ENCODE measurements at places on chromosomes 4 and X.

DNA sequence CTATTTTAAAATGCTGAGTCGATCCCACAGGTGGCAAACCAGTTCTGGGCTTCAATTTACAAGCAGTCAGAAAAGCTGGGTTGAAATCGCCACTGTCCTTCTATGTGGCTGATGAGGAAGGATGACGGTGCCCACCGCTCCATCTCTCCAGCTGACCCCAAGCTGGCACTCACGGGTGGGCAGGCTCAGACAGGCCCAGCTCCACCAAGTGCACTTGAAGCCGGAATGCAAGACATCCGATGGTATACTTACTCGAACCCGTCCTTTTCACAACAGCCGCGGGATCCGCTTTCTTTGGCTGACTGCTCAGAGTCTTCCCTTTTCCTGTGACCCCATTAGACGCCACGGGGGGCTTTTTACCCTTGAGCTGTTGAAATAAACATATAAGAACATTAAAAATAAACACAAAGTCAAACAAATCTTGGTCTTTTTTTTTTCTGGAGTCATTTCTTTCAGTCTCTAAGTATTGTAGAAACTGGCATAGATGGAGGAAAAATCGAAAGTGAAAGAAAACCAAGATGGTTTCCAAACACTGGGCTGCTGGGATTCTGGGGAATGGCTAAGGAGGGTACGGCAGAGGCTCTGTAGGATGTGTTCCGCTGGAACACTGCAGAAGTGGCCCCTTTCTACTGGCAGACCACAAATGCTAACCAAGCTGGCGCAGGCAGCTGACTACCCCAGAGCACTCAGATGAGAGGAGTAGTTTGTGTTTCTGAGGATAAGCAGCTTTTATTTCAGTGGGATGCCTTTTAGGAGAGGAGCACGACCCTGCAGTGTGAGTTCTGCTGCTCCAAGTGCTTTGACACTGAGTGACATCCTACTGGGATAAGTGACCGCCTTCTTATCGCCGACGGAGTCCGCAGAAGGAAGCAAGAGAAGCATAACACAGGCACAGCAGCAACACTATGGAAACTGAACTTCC, 160.9 kb downstream of the AFAP1 start:
- no peak for DNase-seq

- no peak for DNase-seq
These were observed 25.7 kb downstream of the USP53 start for GRCh38 chr4:119238068-119238722.

DNA sequence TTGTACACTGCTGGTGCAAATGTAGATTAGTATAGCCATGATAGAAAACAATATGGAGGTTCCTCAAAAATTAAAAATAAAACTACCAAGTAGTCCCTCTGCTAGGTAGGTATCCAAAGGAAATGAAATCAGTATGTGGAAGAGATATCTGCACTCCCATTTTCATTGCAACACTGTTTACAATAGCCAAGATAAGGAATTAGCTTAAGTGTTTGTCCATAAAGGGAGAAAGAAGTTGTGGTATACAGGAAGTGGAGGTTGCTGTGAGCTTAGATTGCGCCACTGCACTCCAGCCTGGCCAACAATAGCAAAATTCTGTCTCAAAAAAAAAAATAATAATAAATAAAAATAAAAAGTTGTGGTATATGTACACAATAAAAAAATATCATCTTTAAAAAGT, 325.0 kb upstream of the EMCN start:
- no peak for DNase-seq

- DNase-seq: no peak
These were observed 110.5 kb downstream of the AR start for GRCh38 chrX:67654301-67654700.

DNA sequence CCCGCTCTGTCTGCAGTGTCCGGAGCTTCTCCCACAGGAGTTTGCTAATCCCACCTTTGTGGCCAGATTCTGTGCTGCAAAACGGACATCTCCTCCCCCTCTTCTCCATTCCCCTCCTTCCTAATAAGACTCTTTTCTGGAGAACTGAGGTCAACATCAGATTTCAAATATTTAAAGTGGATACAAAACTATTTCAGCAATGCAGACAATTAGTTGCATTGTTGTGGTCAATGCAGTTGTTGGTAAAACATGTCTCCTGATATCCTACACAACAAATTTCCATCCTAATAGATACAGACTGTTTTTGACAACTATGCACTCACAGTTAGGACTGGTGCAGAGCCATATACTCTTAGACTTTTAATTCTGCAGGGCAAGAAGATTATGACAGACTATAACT, 5.1 kb upstream of the MCUB start:
- DNase-seq: no peak

- no peak for DNase-seq
These were observed 21.1 kb downstream of the SMIM14 start for GRCh38 chr4:39617534-39617933.

GRCh38 chr4:149794352-149794751, 21.3 kb downstream of the IQCM start:
- DNase-seq: no peak

- no peak for DNase-seq
These were observed 35.6 kb upstream of the NMU start for GRCh38 chr4:55671667-55672066.

DNA sequence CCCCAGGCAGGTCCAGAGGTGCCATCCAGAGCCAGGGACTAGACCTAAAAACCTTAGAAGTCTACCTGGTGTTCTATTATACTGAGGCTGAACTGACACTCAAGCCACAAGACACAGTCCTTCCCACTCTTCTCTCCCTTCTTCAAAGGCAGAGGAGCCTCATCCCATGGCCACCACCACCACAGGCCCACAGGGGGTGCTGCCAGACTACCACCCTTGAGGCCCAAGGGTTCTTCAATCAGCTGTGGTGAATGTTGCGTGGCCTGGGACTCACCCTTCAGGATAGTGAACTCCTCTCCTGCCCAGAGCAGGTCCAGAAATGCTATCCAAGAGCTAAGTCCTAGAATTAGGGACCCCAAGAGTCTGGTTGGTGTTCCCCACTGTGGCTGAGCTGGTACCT, 17.5 kb upstream of the RFC1 start:
- DNase-seq: no peak

- DNase-seq: peak; percentile 59
These were observed 28.8 kb upstream of the CFAP47 start for GRCh38 chrX:35890699-35891098.

DNA sequence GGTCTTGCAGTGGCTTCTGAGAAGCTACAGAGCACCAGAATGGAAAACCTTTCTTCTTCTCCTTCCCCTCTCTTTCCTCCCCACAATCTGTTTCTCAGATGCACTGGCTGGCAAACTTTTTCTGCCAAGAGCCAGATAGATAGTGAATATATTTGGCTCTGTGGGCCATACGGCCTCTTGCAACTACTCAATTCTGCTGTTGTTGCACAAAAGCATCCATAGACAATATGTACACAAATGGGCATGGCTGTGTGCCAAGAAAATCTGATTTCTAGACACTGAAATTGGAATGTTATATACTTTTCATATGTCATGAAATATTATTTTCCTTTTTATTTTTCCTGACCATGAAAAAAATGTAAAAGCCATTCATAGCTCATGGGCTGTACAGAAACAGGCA, 3.1 kb downstream of the PHEX start:
- DNase-seq: no peak

GRCh38 chrX:68684291-68684918, 36.9 kb downstream of the STARD8 start:
- no peak for DNase-seq

- no peak for DNase-seq
These were observed 40.9 kb downstream of the P2RY8 start for GRCh38 chrX:1496076-1496475.

GRCh38 chr4:4859799-4860599, 534 bp downstream of the MSX1 start:
- DNase-seq: no peak

- DNase-seq: no peak
These were observed 3.8 kb downstream of the RGS12 start for GRCh38 chr4:3296651-3297050.

DNA sequence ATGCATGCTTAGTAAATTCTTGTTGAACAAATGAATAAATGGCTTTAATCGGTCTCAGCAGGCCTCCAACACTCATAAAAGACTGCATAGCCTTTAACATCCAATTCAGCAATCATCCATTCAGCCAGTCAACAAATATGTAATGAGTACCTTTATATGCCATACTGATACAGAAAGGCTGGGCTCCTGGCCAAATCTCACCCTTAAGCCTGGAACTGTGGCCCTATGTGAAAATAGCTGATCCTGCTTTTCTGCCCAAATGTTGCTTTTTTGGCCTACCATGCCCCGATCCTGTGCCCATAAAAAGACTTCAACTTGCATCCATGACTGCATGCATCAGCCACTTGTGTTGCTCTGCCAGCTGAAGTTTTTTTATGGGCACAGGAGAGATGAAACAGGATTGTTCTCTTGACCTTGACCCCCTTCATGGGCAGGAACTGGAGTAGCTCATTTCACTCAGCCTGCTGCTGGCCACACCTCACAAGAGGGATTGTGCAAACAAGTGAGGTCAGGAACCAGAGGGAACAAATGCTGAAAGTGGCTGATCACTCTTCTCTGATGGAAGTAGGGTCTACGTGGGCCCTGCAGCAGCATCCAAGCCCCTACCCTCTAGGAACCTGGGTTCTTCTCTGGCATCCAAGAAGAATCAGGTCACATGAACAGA, 75.6 kb downstream of the NPY1R start:
- DNase-seq: no peak

- DNase-seq: no peak
These were observed 231.8 kb upstream of the GPRIN3 start for GRCh38 chr4:89539374-89539773.

- DNase-seq: no peak
These were observed 36.2 kb downstream of the DCX start for GRCh38 chrX:111375747-111376146.

GRCh38 chr4:173782660-173783059, 252.6 kb upstream of the HAND2 start:
- DNase-seq: peak; percentile 50

DNA sequence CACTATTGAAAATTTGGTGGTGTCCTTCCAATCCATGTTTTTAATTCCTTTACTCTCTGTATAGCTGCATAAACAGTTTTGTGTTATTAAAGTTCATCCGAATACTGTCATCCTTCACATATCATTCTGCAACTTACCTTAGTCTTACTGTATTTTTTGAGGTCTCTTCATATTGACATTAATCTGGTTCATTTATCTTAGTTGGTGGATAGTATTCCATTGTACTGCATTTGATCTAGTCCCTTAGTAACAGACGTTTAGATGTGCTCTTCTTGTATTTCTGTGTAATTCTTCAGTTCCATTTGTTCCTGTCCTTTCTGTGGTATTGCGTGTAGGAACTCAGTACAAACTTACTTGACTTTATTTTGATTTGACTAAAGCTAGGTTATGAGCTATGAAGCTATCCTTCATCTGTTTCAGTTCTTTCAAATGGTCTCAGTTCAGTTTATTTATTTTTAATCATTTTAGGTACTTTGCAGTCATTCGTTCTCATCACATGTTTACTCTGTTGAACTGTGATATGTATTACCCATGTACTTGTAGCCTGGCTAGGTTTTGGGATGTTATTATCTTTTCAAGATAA, 41.3 kb downstream of the RAPGEF2 start:
- DNase-seq: no peak

GRCh38 chr4:9771034-9771433, 10.4 kb upstream of the DRD5 start:
- DNase-seq: no peak

DNA sequence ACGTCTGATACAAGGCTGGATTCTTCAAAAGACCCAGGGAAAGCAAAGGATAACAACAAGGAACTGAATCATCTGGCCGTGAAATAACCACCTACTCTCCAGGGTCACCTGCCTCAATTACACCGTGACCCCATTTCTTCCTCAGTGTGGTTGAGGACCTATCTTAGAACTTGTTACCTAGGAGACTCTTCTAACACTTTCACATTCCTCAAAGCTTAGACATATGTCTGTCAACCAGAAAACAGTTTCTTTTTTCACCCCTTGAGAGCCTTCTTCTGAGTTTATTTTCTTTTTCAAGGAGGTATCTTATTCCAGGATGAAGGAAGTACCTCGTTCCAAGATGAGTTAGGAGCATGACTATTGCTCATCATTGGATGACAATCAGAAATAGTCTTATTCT, 337.8 kb downstream of the ARHGAP24 start:
- no peak for DNase-seq

GRCh38 chr4:1035510-1035909, 24.1 kb downstream of the FGFRL1 start:
- DNase-seq: no peak

Measured in WERI-Rb-1 (cell line).